ENCODE measurements at places on chromosomes 2 and 18.

- no peak for DNase-seq
These were observed 236.0 kb upstream of the HDAC4 start for GRCh38 chr2:239636808-239637207.

DNA sequence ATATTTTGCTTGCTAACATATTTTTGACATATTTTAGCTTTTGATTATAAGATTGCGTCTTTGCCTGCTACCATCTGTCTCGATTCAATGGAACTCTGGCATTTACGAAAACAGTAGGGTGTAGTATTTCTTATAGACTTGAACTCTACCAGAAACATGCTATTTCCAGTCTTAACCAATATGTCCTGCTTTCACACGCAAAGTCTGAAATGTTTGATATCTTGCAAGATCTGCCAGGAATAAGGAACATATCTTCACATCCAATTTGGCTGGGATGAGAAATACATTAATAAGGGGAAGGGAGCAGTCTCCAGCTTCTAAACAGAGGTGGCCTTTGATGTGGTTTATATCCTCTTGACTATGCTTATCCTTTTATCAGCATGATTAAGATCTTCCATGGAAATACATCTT, 299.4 kb downstream of the ZNF521 start:
- DNase-seq = no peak

DNA sequence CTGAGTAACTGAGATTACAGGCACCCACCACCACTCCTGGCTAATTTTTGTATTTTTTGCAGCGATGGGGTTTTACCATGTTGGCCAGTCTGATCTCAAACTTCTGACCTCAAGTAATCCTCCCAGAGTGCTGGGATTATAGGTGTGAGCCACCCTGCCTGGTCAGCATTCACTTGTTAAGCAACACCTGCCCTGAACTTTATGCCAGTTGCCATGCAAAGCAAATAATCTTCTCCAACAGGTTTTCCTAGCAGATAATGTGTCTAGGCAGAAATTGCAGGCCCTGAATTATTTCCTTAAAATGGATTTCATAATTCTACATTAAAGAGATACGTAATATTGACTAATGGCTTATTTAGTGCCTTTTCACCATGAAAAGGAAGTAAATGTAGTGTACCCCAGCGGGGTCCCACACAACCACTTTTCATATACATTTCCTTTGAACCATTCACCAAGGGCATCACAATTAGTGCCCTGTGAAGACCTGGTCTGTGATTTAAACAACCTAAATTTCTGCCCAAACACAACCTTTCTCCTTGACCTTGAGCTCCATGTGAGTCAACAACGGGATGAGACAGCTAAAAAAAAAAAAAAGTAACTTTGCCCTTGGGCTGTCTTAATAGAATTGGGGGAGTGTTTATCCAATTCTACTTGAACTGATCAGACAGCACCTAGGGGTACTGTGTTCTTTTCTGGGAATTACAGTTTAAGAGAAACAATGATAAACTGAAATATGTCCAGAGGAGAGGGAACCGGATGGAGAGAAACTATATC, 41.6 kb downstream of the EEF1B2 start:
- DNase-seq = no peak

DNA sequence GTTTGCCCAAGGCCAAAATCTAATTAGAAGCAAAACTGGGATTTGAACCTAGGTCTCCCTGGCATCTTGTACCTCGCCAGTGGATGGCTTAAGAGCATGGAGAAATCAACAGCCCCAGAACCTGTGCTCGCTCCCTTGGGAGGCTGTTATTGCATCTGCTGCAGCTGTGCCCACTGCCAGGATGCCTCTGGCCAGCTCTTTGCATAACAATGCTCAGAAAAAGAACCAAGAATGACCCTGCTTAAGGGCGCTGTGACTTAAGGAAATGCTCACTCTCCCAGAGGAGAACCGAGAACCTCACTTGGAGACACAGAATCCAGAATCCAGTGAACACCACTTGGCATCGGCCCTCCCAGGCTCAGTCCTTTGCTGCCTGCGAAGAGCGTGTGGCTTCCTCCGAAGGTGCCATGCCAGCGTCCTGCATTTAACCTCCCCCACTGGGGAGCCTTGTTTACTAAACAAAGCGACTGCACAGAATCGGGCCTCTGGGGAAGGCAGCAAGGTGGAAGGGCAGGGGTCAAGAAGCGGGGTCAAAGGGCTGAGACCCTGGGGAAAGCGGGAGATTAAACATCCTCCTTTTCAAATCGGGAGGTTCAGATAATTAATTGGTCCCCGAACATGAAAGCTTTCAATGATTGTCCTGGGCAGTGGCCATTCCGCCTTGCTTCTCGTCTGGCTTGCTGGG, 71.0 kb upstream of the BOD1L2 start:
- no peak for DNase-seq

DNA sequence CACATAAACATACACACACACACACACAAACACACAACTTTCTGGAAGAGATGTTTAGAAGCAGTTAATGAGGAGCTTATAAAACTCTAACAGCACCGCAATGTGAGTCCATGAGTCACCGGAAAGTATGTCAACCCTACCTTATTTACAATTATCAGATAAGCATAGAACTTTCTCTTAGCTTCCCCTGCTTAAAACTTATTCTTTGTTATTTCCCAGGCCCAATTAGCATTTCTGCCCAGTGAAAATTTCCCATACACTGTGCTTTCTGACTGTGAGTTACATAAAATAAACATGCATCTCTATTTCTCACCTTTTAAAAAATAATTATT, 737.6 kb downstream of the LRP1B start:
- DNase-seq = no peak

DNA sequence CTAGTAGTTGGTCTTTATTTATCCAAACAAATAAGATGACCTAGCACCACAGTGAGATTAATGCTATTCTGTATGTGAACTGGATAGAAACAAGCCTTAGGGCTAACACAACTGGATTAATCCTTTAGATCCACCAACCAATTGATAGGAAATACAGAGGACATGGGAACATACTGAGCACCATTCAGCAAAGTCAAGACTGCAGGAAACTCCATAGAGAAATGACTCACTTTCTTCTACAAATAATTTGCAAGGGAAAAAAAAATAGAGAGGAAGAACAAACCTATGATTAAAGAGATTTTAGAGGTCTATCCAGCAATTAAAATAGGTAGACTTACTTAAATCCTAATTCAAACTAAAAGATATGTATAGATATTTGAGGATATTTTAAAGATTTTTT, 23.9 kb downstream of the WDFY1 start:
- DNase-seq = no peak

DNA sequence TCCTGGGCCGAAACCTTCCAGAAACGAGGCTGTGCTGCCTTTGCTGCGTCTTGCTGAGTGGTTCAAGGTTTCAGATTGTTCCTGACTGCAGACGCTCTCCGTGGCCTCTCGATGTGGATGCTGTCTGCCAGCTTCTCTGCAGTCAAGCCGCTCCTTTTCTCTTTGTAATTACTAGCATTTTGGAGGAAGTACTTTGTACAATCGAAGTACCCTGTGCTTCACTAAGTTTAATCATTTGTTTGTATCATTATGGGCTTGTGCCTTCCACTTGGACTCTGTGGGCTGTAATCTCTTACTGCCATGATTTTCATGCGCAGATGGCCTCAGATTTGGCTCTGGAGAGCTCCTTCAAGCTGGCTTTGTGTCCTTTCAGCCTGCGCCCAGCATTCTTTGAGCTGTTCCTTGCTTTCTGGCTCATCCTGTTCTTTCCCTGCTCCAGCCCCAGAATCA, 49.3 kb downstream of the TRAF3IP1 start:
- DNase-seq = no peak

DNA sequence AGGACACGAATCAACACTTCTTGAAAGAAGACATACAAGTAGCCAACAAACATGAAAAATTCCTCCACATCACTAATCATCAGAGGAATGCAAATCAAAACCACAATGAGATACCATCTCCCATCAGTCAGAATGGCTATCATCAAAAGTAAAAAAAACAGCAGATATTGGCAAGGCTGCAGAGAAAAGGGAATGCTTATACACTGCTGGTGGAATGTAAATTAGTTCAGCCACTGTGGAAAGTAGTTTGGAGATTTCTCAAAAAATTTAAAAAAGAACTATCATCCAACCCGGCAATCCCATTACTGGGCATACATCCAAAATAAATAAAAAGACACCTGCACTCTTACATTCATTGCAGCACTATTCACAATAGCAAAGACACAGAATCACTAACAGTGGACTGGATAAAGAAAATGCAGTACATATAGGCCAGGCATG, 78.7 kb downstream of the GRB14 start:
- no peak for DNase-seq

DNA sequence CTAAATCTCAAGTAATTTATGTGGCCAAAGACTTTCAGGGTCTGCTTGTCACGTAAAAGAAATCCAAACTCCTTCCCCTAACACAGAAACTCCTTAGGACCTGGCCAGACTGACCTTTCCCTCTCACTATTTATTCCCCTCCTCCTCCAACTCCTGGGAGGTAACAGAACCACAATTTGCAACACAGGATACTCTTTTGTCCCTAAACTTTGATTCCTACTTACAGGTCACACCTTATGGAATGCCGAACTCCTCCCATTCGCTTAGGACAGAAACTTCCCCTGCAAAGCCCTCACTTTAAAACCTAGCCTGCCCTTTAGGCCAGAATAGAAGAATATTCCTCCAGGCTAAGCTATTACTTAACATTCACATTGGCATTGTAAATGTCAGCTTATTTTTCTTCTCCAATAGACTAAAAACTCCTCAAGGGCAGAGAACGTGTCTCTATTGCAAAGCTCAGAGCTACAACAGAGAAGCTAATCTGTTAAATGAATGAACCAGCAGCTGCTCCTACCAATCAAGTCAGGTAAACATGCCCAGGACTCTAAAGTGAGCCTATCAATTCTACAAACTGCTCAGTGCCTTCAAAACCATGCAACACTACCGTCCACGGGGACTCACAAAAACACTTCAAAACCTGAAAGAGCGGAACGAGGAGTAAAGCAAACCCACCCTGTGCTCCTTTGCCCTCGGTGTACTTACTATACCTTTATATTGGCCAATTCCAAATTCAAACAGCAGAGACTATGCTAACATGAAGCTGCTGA, 6.1 kb downstream of the INO80D start:
- no peak for DNase-seq

- DNase-seq = no peak
These were observed 358 bp downstream of the USP37 start for GRCh38 chr2:218567797-218568189.

GRCh38 chr2:68717305-68717661, 17.3 kb upstream of the ARHGAP25 start:
- no peak for DNase-seq

DNA sequence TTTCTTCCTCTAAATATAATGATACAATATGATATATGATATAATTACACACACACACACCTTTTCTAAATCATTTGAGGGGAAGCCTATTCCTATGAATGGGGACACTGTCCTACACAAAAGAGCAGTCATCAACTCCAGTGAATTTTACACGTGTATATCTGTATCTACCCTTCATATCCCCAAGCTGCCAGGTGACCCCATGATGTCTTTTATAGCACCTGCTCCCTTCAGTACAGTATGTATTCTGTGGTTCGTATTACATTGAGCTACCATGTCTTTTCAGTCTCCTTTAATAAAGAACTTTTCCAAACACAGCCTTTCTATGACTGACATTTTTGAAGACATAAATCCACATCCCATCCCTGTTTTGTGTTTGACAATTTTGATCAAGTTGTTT, 19.0 kb downstream of the TBC1D8 start:
- DNase-seq = no peak

- DNase-seq = no peak
These were observed 34.9 kb downstream of the CABLES1 start for GRCh38 chr18:23170137-23170536.
